ENCODE measurements at places on chromosomes 5 and 9.
A peak's percentile ranks its signal among the peaks of the same experiment; 100 is the strongest.

DNA sequence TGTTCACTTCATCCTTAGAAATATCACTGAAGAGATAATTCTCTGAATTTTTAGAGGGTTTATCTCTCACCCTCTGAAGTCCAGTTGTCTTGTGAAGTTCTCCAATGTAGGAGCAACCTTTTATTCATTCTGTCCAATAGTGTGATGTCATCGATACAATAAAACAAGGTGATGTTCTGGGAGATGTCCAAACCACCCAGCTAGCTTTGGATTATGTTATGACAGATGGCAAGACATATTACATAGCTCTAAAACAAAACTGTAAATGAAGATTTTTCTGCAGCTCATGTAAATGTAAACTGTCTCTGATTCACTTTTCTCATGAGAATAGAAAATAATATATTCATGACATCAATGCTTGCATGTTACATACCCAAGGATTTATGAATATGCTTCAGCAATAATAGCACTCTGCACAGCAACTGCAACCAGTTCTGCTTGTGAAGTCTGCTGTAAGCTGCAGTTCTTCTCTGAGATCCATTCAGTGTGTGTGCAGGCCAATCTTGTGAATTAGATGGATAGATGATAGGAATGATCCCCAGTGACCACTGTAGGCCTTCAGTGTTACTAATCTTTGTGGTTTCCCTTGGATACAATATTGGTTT lies 172.6 kb upstream of the CDH12 start:
- DNase-seq, result no peak

DNA sequence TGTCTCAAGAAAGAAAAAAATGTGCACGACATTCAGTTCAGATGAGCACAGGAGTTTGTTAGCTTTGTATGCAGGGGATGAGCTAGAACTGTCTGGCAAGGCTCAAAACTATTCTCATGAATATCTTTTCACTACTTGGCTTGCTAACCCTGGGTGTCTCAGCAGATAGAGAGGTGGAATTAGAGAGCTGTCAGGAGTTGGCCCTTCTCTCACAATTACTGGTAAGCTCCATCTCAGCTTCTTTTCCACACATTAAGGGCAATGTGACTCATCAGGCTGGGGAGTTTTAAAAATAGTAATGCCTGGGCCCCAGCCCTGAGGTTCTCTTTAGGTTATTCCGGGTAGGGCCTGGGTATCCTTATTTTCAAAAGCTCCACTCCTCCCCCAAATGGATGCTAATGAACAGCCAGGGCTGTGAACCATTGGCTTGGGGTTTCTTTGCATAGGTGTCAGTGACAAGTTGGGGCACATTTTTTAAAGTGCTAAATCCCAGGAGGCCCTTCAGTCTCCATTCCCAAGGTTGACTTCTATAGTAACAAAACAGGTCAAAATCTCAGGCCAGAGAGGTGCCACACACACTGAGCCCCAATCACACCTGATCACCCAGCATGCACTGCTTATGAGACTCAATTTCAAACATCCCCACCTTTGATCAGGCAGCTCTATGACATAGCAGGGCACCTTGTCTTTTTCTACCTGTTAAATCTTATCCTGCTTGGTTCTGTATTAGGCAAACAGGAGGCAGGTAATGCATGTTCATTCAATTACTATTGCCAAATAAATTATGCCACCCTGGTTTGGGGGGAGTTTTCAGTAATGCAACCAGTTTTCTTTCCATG lies 239.7 kb upstream of the DAP start:
- no peak for DNase-seq

DNA sequence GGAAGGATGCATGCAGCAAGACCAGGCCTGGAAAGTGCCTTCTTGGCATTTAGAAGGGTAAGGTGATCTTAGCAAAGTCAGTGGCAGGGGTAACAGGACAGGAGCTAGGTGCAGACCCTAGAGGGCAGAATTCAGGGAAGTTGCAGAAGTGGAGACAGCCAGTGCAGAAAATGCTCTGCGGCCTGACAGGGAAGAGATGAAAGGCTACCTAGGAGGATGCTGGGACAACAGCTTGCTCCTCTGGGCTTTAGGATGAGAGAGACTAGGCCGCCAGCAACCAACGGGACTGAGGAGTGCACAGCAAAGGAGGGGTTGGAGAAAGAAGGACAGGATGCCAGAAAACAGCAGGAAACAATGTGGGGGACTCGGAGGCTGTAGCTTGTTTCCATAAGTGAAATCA lies 219.9 kb downstream of the FSTL4 start:
- DNase-seq, result no peak

DNA sequence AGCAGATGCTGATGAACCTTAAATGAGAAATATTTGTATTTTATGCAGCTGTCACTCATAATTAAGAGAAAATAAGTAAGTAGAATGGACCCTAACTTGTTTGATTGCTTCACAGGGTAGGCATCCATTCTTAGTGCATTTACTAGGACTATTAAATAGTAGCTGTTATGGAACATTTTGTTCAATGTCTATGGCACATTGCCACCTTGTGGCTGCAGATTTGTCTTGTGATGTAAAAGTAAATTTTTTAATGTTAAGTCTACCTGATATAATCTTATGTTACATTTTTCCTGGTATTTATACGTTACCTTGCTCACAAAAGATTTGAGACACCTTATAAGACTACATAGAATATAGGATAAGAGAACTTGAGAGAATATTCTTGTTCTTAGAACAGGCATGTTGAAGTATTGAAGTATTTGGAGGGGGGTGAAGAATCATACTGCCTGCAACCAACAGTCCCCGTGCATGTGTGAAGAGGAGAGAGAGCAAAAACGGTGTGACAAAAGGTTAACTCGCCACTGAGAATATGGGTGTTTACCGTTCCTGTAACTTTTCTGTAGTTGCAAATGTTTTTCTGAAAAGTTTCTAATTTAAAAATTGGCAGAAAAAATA lies 161.1 kb downstream of the MAST4 start:
- no peak for DNase-seq

- no peak for DNase-seq
Measured at GRCh38 chr5:135667673-135668072, 88.9 kb upstream of the CXCL14 start.

GRCh38 chr5:67644221-67644920 lies 447.8 kb upstream of the CD180 start:
- no peak for DNase-seq

GRCh38 chr5:39714036-39714698 lies 289.4 kb upstream of the DAB2 start:
- DNase-seq, result no peak

DNA sequence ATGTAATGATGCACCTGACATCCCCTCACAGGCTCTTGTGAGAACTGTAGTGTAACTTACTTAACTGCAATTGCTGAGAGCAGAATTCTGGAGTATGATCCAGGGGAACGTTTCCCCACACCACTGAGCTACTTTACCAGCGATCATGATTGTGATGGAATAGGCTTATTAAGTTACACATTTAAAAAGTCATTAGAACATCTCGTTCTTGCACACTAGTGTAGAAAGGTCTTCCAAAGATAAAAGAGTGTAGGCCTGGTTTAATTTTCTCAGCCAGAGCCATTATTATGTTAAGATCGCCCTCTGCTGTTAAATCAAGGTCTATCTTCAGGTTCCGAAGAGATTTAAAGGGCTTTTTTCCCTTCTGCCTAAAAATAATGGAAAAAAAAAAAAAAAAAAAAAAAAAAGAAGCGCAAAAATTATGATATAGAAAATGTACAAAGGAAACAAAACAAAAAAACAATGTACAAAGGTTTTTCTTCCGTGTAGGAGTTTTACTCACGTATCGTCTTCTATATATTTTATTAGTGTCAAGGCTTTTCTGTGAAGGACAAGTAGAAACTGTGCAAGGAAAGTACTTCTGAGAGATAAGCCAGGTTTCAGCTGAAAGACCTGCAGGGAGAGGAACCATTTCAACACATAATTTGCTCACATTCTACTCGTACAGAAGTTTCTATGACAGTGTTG lies 18.6 kb upstream of the MOB3B start:
- no peak for DNase-seq

- peak; percentile 20 for DNase-seq
Measured at GRCh38 chr9:27528886-27529315, 713 bp downstream of the MOB3B start.

DNA sequence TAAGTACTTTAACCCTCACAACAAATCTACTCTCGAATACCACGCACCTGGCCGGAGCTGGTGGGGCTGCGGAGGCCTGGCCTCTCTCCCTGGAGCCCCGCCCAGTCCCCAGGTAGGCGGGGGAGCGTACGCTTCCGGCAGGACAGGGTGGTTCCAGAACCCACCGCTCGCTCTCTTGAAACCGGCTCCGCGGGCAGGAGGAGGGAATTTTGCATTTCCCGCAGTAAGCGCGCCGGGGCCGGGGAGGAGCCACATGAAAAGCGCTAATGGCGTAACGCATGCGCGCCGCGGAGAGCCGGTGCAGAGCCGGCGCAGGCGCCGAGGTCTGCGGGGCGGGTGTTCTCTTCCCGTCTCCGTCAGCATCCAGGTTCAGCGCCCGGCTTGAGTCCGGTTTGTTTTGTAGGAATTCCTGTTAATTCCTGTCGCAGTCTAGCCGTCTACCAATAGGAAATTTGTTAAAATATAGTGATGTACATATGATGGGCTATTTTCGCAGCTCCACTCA lies 20.8 kb downstream of the CAVIN4 start:
- DNase-seq, result peak; percentile 77

DNA sequence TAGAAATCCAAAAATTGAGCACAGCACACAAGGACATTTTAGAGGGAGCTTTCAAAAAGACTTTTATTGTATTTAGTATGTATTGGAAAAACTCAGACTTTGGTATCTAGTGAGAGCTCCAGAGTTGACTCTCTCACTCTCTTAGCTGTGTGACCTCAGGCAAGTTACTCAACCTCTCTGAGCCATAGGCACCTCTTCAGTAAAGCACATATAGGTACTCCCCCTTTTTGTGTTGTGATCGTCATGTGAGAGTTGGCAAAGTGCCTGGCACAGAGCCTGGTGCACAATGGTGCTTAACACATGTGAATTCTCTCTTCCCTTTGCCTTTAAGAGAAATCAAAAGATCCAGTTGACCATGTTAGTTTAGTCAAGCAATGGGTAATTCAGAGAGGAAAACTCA lies 186.2 kb downstream of the TMEM38B start:
- DNase-seq, result no peak

GRCh38 chr5:3827624-3828023 lies 232.0 kb downstream of the IRX1 start:
- DNase-seq, result no peak

DNA sequence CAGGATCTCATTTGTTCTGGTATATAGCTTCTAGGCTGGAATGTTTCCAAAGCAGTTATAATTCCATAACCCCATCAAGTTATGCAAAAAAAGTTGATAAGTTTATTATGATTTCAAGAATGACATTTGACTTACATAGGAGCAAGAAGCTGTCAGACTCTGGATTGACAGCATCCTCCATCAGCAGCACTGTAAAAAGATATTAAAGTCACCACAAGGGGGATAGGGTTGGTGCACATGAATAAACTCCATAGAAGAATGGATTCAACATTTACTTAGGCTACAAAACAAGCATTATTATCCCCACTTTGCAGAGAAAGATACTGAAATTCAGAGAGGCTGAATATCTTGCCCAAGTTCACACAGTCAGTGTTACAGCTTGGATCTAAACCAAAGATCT lies 208.9 kb upstream of the SLC30A5 start:
- DNase-seq, result no peak

- DNase-seq, result no peak
Measured at GRCh38 chr9:111483439-111483857, 735 bp downstream of the ECPAS start.

- no peak for DNase-seq
Measured at GRCh38 chr5:157689942-157690689, 18.8 kb downstream of the C5orf52 start.

- no peak for DNase-seq
Measured at GRCh38 chr5:175216991-175217390, 227.0 kb downstream of the DRD1 start.

DNA sequence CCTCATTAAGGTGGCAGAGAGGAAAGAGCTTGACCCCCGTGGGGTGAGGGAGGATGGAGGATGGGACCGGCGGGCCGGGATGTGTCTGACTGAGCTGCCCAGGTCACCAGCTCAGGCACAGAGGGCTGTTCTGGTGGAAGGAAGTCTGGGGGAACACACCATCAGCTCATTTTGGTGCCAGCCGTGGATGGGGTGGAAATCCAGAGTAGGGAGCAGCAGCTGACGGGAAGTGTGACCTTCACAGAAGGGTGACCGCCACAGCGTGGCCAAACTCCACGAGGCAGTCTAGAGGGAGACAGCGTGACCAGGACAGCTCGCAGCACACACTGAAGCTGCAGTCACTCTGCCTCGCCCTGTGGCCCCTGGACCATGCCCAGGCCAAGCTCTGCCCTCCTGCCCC lies 45.3 kb upstream of the PHYKPL start:
- DNase-seq, result no peak

GRCh38 chr5:113614191-113614590 lies 100.7 kb downstream of the YTHDC2 start:
- DNase-seq, result no peak

DNA sequence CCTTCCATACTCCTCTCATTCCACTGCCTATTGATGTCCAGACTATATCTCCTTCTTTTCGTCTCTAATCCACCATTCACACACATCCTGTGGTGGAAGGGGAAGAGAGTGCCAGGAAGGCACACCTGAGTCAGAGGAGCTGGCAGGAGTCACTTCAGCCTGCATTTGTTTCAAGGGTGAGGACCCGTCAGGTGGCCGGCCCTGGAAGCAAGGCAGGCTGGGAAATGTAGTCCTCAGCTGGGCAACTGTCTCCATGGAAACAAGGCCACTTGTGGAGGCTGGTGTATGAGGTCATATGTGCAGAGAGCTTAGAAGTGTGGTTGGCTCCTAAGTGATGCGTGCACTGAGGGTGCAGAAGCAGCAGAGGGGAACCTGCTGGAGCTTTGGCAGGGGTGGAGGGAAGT lies 278.4 kb downstream of the NSG2 start:
- DNase-seq, result no peak

Measured in CD4-positive, alpha-beta memory T cell (primary cell).